ENCODE measurements at places on chromosomes 11 and 22. TPM values are rescaled to one million over a fixed set of nuclear protein-coding genes. Genes with fewer than 3 reads are reported as not detected.

Gene RELT
- total RNA-seq = 3.1 TPM

Gene HIRA
- 14.5 TPM for total RNA-seq

DNA sequence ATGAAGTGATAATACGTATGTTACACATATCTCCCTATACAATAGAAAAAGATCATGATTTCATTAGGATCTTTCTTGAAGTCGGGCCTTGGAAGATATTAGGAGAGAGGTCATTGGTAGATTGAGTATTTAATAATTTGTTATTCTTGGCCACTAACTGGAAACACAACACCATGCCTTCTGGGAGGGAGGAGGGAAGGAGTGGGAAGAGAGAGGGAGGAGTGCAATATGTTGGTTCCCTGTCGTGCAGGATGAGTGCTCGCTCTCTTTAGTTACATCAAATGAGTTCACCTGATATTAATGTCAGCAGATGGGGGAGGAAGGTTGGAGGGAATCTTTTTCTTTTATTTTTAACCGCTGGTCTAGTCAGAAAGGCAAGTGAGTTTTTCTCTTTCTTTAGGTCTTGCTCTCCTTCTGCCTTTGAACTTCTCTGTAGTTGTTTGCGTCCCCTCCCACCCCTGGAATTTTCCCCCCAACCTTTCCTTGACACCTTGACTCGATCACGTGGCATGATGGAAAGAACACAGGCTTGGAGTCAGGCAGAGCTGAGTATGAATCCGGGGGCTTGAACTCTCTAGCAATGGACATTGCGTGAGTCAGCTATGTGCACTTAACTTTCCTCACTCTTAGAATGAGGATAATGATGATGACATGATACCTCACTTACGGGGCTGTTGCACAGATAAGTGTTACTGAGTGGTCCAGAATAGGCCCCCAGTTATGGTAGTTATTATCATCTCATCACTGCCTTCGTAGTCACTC is 6.2 kb downstream of the ADAMTS15 start:
- no peaks in the 10 kb centered on the region for H3K27me3 ChIP-seq
- H3K4me3 ChIP-seq = no peak overlapping the region
- H3K4me1 ChIP-seq = peaks cover 17% of the 10 kb centered on the region
- DNase-seq = peak; percentile 76
- H3K27ac ChIP-seq = no peak overlapping the region

DNA sequence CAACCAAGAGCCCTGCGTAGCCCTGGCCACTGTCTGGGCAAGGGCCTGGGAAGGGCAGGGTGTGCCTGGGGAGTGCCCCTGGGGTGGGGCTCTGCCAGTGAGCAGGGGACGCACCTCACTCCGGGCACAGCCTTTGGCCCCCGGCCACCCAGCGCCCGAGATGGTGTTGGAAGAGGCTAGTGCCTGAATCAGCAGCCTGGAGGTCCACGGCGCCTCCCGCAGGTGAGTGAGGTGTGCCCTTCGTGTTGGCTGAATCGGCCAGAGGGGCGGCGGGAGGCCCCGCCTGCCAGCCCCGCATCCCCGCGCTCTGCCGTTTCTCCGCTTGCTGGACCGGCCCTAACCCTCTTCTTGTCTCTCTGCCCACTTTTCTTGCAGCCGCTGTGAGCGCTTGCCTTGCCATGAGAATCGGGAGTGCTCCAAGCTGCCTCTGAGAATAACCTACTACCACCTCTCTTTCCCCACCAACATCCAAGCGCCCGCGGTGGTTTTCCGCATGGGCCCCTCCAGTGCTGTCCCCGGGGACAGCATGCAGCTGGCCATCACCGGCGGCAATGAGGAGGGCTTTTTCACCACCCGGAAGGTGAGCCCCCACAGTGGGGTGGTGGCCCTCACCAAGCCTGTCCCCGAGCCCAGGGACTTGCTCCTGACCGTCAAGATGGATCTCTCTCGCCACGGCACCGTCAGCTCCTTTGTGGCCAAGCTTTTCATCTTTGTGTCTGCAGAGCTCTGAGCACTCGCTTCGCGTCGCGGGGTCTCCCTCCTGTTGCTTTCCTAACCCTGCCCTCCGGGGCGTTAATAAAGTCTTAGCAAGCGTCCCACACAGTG is 60.1 kb downstream of the FBLN1 start:
- no peak overlapping the region for H3K4me3 ChIP-seq
- no peak for DNase-seq
- peaks cover 61% of the 10 kb centered on the region for H3K36me3 ChIP-seq
- no peak overlapping the region for H3K27ac ChIP-seq
- H3K27me3 ChIP-seq = no peaks in the 10 kb centered on the region
- no peaks in the 10 kb centered on the region for H3K4me1 ChIP-seq

DNA sequence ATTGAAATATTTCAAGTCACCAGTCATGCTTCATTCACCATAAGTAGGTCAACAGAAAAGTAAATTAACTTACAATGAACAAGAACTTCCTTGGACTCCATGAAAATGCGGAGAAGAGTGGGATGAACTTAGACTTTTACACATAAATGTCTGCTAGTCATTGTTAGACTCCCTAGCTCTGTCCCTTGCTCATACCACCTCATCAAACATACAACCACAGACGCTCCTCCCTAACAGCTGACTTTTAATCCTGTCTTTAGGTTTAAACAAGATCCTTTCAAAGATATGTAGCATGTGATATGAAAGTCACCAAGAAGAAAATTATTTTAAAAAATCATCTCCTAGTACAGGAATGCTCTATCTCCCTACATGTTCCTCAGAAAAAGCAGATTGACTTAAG is 248.1 kb downstream of the DLG2 start:
- no peaks in the 10 kb centered on the region for H3K27me3 ChIP-seq
- no peaks in the 10 kb centered on the region for H3K36me3 ChIP-seq
- DNase-seq = no peak
- no peak overlapping the region for H3K4me3 ChIP-seq

Measured in IMR-90 (cell line).